Cardiac muscle cell (in vitro differentiated cells and primary cell): ENCODE measurements at places on chromosomes 2 and 18. TPM values are rescaled to one million over a fixed set of nuclear protein-coding genes. Genes with fewer than 3 reads are reported as not detected.

MAPRE3 gene
- total RNA-seq: 75.9 and 143 TPM in 2 replicates

MGAT4A gene
- 3.6 and 4.1 TPM in 2 replicates for total RNA-seq

LRP1B gene
- 2.4 and 2.5 TPM in 2 replicates for total RNA-seq

MYO5B gene
- total RNA-seq: 6.4 and 16.7 TPM in 2 replicates

NFATC1 gene
- total RNA-seq: 7.5 and 10.8 TPM in 2 replicates

MYO7B gene
- 0.06 TPM in 1 of 2 replicates, not detected in the other for total RNA-seq

PLA2R1 gene
- 0.09 and 0.11 TPM in 2 replicates for total RNA-seq

SERPINB13 gene
- total RNA-seq: not detected in 2 replicates

TRABD2A gene
- not detected in 2 replicates for total RNA-seq

MAPK4 gene
- total RNA-seq: 62.3 and 68.9 TPM in 2 replicates

ANKRD62 gene
- total RNA-seq: not detected in 2 replicates

VWA3B gene
- total RNA-seq: 0.09 and 0.67 TPM in 2 replicates

OSBPL6 gene
- total RNA-seq: 0.60 and 1.6 TPM in 2 replicates

CXCR4 gene
- 2.4 and 5.8 TPM in 2 replicates for total RNA-seq

STPG4 gene
- not detected in 2 replicates for total RNA-seq

SPP2 gene
- not detected in 2 replicates for total RNA-seq

CDH19 gene
- total RNA-seq: not detected in 2 replicates

RNF152 gene
- 3.9 and 9.4 TPM in 2 replicates for total RNA-seq

PPP1R1C gene
- total RNA-seq: 4.7 and 12.1 TPM in 2 replicates

STARD6 gene
- total RNA-seq: not detected in 2 replicates

GKN1 gene
- total RNA-seq: not detected in 2 replicates

ASAP2 gene
- total RNA-seq: 12.8 and 16.7 TPM in 2 replicates

SMCHD1 gene
- 34.1 and 54.2 TPM in 2 replicates for total RNA-seq

WDR54 gene
- 88.5 and 91.5 TPM in 2 replicates for total RNA-seq

FAP gene
- not detected in 2 replicates for total RNA-seq

SLC9A2 gene
- total RNA-seq: 0.18 and 0.39 TPM in 2 replicates

KCNS3 gene
- total RNA-seq: 10.5 and 13.1 TPM in 2 replicates

GRHL1 gene
- 1.3 and 1.5 TPM in 2 replicates for total RNA-seq

CABLES1 gene
- 3.8 and 4.9 TPM in 2 replicates for total RNA-seq

HMSD gene
- 0.14 TPM in 1 of 2 replicates, not detected in the other for total RNA-seq

SNORC gene
- 3.8 and 13.1 TPM in 2 replicates for total RNA-seq

OR6B2 gene
- not detected in 2 replicates for total RNA-seq

SERPINB2 gene
- total RNA-seq: not detected in 2 replicates

CD207 gene
- not detected in 2 replicates for total RNA-seq

NT5C1B gene
- not detected in 2 replicates for total RNA-seq

CPS1 gene
- 139 and 172 TPM in 2 replicates for total RNA-seq

TACR1 gene
- total RNA-seq: not detected in 2 replicates

ACKR3 gene
- 2.1 and 2.5 TPM in 2 replicates for total RNA-seq

C2orf15 gene
- 2.3 and 2.4 TPM in 2 replicates for total RNA-seq

HTR2B gene
- total RNA-seq: not detected in 2 replicates

MYOM1 gene
- total RNA-seq: 209 and 219 TPM in 2 replicates

RNF144A gene
- 23.2 and 24.1 TPM in 2 replicates for total RNA-seq

RAPGEF4 gene
- 8.5 and 21.2 TPM in 2 replicates for total RNA-seq

IL1RL1 gene
- not detected in 2 replicates for total RNA-seq

MYO1B gene
- 38.8 and 44.5 TPM in 2 replicates for total RNA-seq

CHRND gene
- total RNA-seq: 0.09 TPM in 1 of 2 replicates, not detected in the other

ALLC gene
- total RNA-seq: not detected in 2 replicates

VAMP8 gene
- 8.3 and 15.7 TPM in 2 replicates for total RNA-seq

SEPTIN10 gene
- total RNA-seq: 51.7 and 77.3 TPM in 2 replicates

WNT10A gene
- total RNA-seq: not detected in 2 replicates

KCTD18 gene
- 20.8 and 22.1 TPM in 2 replicates for total RNA-seq

TTN gene
- total RNA-seq: 473 and 1,214 TPM in 2 replicates

SLC11A1 gene
- total RNA-seq: 0.25 and 0.63 TPM in 2 replicates

BOLL gene
- total RNA-seq: 0.28 TPM in 1 of 2 replicates, not detected in the other

CENPO gene
- total RNA-seq: 15.1 and 16.1 TPM in 2 replicates

GATA6 gene
- 182 and 187 TPM in 2 replicates for total RNA-seq

ALPI gene
- total RNA-seq: not detected in 2 replicates
